ENCODE measurements at places on chromosomes 2 and 18. TPM values are rescaled to one million over a fixed set of nuclear protein-coding genes. Genes with fewer than 3 reads are reported as not detected.

The SCYGR6 gene
- not detected for total RNA-seq

The CYP26B1 gene
- total RNA-seq = not detected

DNA sequence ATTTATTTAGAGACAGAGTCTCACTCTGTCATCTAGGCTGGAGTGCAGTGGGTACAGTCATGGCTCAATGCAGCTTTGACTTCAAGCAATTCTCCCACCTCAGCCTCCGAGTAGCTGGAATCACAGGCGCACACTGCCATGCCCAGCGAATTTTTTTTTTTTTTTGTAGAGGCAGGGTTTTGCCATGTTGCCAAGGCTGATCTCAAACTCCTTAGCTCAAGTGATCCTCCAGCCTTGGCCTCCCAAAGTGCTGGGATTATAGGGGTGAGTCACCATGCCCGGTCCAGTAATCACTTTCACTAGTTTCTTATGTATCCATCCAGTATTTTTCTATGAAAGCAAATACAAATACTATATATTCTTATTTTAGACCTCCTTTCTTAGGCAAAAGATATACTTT lies 24.0 kb downstream of the PRKAG3 start:
- peaks cover 30% of the 10 kb centered on the region for H3K27me3 ChIP-seq
- no peak overlapping the region for H3K27ac ChIP-seq
- peaks cover under 1% of the 10 kb centered on the region for H3K4me1 ChIP-seq
- H3K4me3 ChIP-seq = no peak overlapping the region
- DNase-seq = no peak

GRCh38 chr2:122864728-122865127 lies 1109.3 kb downstream of the TSN start:
- no peak for DNase-seq
- H3K27me3 ChIP-seq = no peaks in the 10 kb centered on the region
- H3K27ac ChIP-seq = no peak overlapping the region
- H3K4me1 ChIP-seq = no peaks in the 10 kb centered on the region

DNA sequence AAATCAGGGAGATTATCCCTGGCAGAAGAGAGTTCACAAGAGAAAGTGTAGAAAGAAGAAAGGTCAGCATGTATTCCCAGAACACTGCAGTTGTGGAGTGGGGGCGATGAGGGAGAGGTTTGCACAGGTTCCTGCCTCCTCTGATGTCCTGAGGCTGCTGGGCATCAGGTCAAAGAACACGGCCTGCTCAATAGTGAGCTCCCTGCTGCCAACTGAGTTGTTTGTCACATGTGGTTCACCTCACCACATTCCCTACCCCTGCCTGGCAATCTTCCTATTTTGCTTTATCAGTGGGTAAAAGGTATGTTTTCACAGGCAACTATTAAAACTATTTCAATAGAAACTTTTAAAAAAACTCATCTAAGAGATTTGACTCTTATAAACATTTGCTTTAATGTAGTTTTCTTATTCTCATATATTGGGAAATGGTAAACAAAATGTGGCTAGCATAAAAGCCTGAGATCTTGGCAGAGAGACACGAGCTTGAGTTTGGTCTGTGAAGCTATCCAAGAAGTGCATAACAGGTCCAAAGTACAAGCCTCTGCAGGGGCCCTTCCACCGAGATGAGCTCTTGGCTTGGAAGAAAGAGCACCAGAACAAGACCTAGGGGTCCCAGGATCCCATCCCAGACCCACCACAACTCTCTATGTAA lies 123.9 kb upstream of the SRD5A2 start:
- H3K27ac ChIP-seq = no peak overlapping the region
- H3K36me3 ChIP-seq = peaks cover 3% of the 10 kb centered on the region
- H3K4me1 ChIP-seq = no peaks in the 10 kb centered on the region
- no peak overlapping the region for H3K4me3 ChIP-seq
- DNase-seq = no peak

GRCh38 chr2:181177376-181177775 lies 197.0 kb downstream of the UBE2E3 start:
- no peaks in the 10 kb centered on the region for H3K36me3 ChIP-seq
- H3K4me1 ChIP-seq = peaks cover 56% of the 10 kb centered on the region
- no peak overlapping the region for H3K27ac ChIP-seq
- H3K27me3 ChIP-seq = no peaks in the 10 kb centered on the region
- no peak overlapping the region for H3K4me3 ChIP-seq
- DNase-seq = no peak

Data from naive thymus-derived CD8-positive, alpha-beta T cell (primary cell).